ENCODE measurements at places on chromosomes 12 and 14.

DNA sequence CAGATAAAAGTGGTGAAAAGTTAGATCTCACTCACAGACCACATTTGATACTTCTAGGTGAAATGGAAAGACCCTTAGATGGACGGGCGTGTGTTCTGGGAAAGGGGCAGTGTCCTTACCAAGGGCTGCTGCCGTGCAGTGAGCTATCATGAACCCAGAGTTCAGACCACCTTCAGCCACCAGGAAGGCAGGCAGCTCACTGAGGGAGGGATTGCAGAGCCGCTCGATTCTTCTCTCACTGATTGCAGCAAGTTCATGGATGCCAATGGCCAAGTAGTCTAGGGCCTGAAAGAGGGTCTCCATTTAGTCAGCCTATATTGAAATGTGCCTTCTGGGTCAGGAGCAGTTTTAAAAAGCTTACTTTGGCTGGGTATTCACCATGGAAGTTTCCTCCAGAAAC, 15.7 kb downstream of the HAL start:
- DNase-seq: no peak

DNA sequence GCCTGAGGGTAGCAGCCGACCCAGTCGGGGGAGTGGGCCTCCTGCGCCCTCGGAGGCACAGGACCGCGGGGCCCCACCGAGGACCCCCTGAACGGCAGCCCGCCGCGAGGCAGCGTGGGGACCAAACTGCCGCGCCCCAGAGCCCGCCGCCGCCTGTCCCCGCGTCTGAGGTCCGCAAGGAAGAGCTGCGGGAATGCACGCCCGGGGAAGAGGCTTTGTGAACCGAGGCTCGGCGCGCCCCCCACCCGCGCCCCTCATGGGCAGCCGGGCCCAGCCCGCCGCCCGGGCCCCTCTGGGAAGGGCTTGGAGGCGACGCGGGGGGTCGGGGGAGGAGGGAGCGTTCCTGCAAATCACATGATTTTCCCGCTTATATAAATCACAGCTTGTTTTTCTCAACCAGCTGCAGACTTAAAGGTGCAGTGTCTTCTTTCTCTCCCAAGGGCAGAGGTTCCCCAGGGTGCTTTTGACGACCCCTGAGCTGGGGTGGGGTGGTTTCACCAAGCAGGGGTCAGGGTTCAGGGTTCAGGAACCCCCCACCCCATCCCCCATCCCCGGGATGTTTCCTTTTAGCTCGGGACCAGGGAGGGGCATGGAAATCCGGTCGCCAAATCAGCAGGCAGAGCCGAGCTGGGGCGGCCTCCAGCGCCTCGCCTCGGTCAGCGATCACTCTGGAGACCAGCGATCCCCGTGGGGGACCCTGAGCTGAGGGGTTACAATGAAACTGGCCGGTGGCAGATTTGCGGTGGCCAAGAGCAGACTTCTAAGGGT, 44.7 kb upstream of the ATP23 start:
- DNase-seq: no peak

GRCh38 chr14:104844306-104845032, 20.6 kb upstream of the CEP170B start:
- DNase-seq: no peak

DNA sequence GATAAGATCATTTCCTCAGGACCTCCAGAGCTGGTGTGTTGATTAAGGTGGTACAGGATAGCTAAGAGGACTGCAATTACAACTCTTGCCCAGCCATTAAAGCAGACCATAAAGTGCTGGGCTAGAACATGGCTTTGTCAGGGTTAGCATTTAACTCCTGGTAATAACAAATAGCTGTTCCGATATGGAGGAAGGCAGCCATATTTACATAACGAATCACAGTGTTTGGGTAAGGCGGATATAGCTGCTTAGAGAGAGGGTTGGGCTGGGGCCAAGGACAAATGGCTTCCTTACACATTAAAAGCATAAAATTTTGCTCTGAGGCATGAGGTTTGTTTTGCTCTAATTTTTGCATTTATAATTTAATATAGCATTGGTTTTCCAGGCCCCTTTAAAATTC, 297.7 kb upstream of the DDHD1 start:
- no peak for DNase-seq

GRCh38 chr12:117362391-117362790, 965 bp upstream of the NOS1 start:
- DNase-seq: no peak

- DNase-seq: no peak
Measured at GRCh38 chr12:105470601-105471000, 140.1 kb downstream of the C12orf75 start.

DNA sequence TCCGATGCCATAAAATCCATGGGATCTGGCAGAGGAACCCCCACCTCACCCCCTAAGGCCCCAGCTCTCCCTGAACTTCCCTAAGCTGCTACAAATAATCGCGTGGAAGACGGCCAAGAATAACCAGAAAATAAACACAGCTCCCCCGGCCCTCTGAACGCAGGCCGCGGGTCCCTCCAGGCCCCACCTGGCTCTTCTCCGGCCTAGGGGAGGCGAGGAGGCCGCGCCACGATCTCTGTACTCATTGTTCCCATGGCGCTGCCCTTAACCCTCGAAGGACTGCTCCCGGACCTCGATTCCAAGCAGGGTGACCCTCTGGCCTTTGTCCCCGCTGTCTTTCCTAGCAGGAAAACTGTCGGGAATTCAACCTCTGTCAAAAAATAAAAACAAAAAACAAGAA, 33.9 kb upstream of the TBX5 start:
- DNase-seq: no peak

GRCh38 chr14:75757644-75758402, 96.8 kb downstream of the TTLL5 start:
- no peak for DNase-seq

GRCh38 chr12:9634177-9634803, 26.6 kb upstream of the KLRB1 start:
- no peak for DNase-seq

- DNase-seq: no peak
Measured at GRCh38 chr12:94267921-94268471, 119.6 kb downstream of the PLXNC1 start.

DNA sequence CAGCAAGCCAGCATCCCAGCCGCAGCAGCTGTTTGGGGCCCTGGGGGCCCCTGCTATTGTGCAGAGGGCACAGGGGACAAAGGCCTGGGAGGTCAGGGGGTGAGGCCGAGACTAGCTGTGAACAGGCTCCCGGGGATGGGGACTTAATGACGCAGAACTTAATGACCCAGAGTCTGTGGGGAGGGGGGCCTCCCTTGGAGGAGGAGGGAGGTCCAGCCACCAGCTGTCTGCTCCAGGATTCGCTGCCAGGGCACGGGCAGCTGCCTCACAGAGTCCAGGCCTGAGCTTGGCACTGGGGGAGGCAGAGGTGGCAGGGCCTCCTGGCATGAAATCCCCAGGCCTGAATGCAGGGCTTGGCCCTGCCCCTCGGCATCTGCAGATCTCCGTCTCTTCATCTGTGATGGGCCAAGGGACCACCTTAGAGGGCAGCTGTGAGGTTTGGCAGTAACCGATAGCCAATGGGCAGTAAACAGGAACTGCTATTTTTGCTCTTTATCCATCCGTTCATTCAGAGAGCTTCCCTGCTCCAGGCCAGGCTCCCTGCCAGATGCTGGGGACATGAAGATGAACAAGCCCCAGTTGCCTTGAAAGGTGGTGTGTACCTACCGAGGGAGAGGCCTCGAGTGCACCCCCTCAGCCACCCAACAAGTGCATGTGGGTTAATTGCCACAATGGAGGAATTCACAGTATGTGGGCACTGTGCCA, 6.7 kb downstream of the FAM222A start:
- no peak for DNase-seq

GRCh38 chr12:44551631-44552030, 324.5 kb downstream of the NELL2 start:
- DNase-seq: no peak

GRCh38 chr12:15880721-15881120, 1.5 kb upstream of the STRAP start:
- no peak for DNase-seq

DNA sequence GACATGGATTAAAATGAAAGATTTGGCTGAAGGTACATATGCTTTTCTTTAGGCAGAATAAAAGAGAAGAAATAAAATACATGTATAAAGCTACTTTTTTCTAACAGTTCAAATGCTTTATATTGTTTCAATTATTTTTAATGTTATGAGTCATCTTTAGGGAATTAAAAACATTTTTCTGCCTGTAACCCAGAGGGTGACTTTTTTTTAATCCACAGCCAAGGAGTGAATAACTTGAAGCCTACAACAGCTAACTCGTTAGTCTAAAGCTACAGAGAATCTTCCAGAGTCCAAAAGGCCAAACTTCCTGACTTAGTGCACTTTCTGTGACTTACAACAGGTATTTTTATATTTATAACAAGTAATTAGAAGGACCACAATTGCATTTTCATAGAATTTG, 151.6 kb downstream of the SEC23A start:
- no peak for DNase-seq

DNA sequence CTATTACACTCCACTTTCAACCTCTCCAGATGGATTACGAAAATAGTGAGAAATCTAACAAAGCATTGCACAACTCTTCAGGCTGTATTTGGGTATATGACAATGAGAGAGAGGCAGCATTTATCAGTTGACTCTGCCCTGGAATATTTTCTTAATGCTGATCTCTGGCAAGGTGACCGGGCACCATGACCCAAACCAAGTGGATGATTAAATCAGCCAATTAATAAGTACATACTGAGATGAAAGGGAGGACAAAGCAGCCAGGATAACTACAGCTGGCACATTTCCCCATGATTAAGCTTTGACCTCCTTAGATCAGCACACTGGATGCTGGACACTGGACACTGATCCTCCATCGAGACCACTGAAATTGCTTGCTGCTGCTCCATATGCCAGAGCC, 218.2 kb downstream of the ASCL1 start:
- DNase-seq: no peak

DNA sequence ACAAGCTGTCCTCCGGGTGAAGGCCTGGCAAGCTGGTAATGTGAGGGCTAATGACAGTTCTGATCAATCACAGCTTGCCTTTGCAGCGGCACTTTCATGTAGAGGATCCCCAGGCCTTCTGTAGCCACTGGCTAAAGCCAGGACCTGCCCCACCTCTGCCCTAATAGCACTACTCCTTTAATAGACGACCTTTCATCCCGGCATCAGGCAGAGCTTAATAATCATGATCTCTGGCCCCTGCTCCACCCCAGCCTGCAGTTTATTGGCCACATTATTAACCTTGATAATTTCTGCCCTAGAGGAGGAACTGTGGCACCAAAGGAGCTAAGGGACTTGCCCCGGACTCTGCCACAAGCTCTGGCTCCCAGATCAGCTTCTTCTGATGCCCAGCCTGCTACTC, 142.3 kb upstream of the TBX3 start:
- no peak for DNase-seq

DNA sequence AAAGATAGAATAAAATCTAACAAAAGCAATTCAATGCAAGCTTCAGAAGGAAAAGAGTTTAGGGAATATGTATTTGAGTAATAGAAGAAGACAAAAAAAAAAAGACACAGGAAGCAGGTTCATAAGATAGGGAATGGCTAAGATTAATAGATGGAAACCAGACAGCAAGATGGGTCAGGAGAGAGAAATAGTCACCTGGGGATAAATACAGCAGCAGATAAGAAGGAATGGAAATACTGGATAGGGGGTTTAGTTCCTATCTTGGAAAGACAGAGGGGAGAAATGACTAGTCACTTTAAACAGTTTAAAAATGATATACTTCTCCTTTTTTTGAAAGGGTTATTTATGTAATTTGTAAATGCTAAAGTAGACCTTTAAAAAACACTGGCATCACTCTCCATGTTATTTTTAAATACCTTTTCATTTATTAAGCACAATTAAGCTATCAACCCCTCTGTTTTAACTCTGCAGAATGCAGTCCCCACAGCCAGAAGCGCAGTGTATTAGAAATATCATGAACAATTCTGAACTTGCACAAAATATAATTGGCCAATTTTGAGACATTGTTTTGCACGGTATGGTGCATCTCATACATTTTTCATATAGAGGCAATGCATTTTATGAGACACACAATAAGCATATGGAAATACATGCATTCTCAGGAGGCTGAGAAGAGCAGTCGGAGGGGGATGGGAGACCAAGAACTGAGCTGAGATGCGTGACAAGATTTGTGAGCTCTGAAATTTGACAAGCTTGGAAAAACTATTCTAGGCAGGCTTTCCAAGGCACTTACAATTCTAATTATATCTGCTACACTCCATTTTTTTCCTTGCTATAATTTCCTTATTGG, 303.4 kb upstream of the PRICKLE1 start:
- no peak for DNase-seq

DNA sequence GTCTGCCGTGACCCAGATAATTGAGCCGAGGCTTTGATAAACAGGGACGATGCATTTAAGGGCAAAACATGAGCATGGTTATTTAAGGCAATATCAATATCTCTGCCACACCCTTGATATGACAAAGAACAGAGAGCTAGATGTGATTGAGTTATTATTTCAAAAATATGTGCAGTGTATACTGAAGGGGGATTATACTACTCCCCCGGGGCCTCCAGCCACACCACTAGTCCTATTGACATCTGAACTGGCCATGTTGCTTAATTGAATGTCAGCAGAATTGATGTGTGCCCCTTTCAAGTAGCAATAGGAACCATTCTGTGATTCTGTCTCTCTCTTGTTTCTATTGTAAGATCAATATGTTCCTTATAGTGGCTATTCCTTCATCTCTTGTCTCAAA, 794.8 kb upstream of the SEL1L start:
- no peak for DNase-seq

DNA sequence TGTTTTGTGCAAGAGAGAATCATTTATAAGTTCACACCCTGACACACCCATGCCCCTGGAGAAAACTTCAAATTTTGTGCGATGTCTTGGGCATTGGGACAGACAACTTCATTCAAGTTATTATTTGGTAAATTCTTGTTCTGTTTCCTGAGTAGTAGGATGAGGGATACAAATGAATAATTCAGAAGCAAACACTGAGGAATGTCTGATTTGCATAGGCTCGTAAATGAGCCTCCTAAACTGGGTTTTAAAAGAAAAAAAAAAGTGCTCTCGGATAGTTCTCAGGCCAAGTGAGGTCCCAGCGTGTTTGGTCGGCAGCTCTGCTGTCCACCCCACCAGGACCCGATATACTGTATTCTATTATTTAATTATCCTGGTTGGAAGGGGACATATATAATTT, 134.7 kb upstream of the CPM start:
- no peak for DNase-seq

DNA sequence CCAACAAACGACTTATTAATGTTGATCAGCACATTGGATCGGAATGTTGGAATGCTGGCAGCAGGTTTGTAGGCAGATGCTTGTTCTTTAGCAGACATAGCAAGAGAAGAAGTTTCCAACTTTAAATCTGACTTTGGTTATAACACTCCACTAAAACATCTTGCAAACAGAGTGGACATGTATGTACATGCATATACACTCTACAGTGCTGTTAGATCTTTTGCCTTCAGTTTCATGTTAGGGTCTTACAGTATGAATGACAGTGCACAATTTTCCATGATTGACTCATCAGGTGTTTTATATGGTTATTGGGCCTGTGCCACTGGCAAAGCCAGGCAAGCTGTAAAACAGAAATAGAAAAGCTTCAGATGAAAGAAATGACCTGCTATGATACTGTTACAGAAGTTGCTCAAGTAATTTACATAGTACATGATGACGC, 14.3 kb upstream of the DHRS7 start:
- no peak for DNase-seq

- no peak for DNase-seq
Measured at GRCh38 chr14:90489306-90489705, 92.5 kb downstream of the CALM1 start.

GRCh38 chr12:118346895-118347294, 25.8 kb downstream of the TAOK3 start:
- no peak for DNase-seq

GRCh38 chr14:22390824-22391461, 198.1 kb downstream of the DAD1 start:
- DNase-seq: no peak
